ENCODE measurements at places on chromosomes 12 and 14.
A peak's percentile ranks its signal among the peaks of the same experiment; 100 is the strongest.

- DNase-seq = no peak
Measured at GRCh38 chr12:87280356-87280755, 748.8 kb downstream of the C12orf50 start.

DNA sequence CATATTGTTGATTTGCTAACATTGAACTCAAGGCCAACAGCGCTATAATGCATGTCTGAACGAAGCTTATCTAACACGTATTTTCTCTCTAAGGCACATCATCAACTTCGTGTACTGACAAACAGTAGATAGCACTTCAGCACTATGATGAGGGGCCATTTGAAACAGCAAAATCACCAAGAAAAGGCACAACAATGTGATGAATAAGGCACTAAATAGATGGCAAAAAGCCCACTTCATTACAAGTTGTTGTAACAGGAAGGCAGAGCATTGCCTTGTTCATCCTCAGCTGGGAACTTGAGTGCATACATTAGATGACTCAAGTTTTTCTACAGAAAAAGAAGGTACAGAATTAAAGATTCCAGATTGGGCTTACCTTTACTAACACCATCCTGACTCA is 75.2 kb downstream of the LIN7A start:
- no peak for DNase-seq

GRCh38 chr14:104120281-104120741 is 18.1 kb upstream of the KIF26A start:
- DNase-seq = no peak

GRCh38 chr12:57521525-57522010 is 1.1 kb upstream of the MBD6 start:
- DNase-seq = peak; percentile 42

DNA sequence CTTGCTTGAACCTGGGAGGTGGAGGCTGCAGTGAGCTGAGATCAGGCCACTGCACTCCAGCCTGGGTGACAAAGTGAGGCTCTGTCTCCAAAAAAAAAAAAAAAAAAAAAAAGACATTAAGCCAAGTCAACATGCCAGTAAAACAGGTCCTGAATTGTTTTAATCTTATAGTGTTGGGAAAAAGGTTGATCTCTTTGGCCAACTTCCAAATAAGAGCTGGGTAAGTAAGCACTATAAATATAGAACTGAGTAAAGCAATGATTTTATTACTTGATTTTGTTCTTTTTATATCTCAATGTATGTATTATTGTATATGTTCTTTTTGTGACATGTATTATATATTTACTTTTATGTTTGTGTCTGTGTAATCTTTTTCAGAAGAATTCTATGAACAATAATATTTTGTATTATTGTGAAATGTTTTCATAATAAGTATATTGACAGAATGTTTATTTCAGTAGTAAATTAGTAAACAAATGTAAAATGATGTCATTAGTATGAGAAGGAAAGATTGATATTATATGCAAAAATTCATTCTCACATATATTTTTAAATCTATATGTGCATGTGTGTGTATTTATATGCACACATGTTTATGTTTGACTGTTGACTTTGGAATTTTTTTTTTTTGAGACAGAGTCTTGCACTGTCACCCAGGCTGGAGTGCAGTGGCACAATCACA is 9.6 kb upstream of the AKAP6 start:
- DNase-seq = no peak

DNA sequence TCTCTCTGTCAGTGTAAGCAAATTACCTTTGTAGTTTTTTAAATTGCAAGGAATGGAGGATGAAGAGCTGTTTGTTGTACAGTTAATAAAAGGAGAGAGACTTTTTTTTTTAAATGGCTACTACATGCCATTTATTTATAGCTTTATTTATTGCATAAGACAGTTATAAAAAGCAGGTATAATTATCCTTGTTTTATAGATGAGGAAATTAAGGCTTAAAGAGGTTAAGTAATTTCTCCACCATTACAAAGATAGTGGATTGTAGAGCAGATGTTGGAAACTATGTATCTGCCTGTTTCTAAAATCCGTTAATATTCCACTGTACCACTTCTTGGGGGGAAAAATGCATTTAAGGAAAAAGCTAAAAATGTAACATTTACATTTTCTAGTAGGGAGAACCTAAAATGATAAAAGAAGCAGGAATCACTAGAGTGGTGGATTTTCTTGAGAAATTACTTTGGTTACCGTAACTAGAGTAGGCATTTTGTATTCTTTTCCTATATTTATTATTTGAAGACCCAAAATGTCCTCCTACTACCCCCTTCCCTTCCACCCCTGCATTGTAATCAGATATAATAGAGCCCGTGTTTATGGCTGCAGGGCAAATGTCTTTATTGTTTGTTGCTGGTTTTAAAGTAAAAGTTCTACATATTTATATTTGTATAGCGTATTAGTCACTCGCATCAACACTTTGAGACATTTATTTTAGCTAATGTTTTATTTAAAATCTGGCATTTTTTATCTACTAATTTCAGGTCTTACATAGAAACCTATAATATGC is 2.3 kb downstream of the SNAPC1 start:
- no peak for DNase-seq

GRCh38 chr12:124928095-124928911 is 13.9 kb upstream of the UBC start:
- DNase-seq = peak; percentile 59

DNA sequence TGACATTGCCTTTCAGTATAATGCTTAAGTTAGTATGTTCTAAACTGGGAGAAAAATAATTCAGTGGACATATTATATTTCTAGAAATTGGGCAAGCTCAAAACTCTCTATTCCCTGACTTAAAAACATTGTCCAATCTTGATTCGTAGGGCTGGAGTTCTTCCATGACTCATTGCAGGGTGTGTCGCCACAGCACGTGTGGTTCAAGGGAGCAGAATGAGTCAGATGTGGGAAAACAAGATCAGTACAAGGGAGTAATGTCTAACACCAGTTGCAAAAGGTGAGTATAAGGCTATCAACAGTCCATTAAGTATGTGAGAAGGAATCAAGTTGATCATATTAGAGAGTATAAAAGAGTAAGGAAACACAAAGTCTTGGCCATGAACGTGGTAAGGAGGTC is 887.0 kb downstream of the TMTC2 start:
- DNase-seq = no peak

GRCh38 chr12:112419297-112420133 is 768 bp downstream of the PTPN11 start:
- DNase-seq = no peak

DNA sequence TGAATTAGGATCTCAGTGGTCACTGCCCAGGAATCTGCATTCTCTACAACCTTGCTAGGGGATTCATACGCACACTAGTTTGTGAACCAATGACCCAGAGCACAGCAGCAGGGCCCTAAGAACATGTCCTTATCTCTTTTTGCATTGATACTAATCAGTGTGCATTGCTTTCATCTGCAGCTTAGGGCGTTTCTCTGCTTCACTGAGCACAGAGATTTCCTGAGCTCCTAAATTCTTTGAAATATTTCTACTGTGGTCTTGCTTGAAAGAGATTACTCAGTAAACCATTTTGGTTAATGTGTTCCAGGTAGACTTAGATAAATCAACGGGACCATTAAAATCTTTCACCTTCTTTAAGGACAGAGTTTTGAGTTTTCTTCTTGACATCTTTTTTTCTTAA is 351.3 kb upstream of the KITLG start:
- no peak for DNase-seq

- DNase-seq = no peak
Measured at GRCh38 chr14:55762595-55763232, 182.7 kb downstream of the KTN1 start.

- no peak for DNase-seq
Measured at GRCh38 chr12:11970155-11970520, 100.6 kb upstream of the BCL2L14 start.

GRCh38 chr12:26298785-26299621 is 103.6 kb downstream of the SSPN start:
- no peak for DNase-seq

GRCh38 chr14:88005978-88006851 is 1.3 kb downstream of the GPR65 start:
- DNase-seq = peak; percentile 74

GRCh38 chr12:114562654-114563053 is 121.3 kb downstream of the TBX3 start:
- DNase-seq = no peak

GRCh38 chr12:124867401-124867930 is 3.8 kb upstream of the SCARB1 start:
- no peak for DNase-seq

DNA sequence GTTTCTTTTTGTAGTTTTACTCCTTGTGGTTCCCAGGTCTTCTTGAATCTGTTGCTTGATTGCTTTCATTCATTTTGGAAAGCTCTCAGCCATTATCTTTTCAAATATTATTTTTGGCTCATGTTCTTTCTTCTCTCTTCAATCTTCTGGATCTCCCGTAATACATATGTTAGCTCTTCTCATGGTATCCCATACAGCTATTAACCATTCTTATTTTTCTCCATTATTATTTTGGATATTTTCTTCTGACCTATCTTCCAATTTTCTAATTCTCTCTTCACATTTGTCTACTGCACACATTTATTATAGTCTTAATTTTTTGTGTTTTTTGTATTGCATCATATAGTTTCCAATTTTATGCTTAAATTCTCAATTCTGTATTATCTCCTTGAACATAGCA is 123.9 kb upstream of the ARID2 start:
- no peak for DNase-seq

DNA sequence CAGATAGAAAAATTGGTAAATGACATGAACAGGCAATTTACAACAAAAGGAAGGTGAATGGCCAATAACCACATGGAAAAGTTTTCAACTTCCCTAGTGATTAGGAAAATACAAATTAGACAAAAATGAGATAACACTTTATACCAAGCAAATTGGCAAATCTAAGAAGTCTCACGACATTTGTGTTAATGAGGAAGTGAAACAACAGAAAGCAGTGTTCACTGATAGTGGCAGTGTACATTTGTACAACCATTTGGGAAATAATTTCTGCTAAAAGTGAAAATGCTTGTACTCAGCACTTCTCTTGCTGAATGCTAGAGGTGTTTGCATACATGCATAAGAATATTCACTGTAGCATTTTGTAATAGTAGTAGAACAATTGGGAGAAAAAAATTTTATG is 126.6 kb downstream of the LLPH start:
- no peak for DNase-seq

DNA sequence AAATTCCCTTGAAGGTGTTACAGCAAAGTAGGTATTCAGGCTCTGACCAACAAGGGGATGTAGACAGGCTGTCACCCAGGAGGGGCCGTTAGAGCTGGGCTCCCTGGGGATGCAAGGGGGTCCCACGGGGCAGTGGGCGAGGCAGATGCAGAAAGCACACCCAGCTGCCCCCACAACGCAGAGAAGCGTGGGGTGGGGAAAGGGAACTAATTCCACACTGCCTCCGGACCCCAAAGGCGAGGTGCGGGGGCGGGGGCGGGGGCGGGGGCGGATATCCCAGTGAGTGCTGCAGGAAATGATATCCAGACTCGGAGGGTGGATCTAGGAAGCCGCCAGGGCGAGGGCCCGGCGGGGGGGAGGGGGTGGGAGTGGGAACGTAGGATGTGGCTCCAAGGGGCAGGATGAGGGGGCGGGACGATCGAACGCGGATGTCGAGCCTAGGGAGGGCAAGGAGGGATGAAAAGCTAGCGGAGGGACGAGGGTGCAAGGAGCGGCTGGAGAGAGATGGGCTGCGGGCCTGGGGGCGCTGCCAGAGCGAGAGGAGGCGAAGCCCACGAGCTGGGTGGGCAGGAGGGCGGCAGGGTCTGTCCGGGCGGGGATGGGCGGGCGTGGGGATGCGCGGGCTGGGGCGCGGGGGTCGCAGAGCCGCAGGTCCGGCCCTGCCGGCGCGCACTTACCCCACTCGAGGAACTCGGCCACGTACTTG is 874 bp downstream of the CDC42BPB start:
- DNase-seq = no peak

DNA sequence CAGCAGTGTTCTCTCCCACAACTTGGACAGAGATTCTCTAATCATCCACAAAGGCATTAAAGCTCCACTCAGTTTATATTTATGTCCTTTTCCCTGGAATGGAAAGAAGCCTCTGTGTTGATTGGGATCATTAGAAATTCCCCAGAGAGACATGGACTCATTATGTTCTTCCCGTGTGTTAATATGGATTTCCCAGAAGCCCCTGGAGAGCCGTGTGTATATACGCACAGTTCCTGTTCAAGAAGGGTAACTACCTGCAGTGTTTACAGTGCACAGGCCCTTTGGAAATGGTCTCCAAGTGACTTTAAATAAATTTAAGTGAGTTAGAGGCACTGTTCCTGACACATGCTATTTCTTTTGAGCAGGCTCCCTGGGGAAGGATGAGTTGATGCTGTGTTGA is 428.0 kb upstream of the TMTC1 start:
- no peak for DNase-seq

- no peak for DNase-seq
Measured at GRCh38 chr12:110896559-110896958, 23.8 kb downstream of the MYL2 start.

- DNase-seq = no peak
Measured at GRCh38 chr14:78162202-78162601, 8.0 kb upstream of the NRXN3 start.

DNA sequence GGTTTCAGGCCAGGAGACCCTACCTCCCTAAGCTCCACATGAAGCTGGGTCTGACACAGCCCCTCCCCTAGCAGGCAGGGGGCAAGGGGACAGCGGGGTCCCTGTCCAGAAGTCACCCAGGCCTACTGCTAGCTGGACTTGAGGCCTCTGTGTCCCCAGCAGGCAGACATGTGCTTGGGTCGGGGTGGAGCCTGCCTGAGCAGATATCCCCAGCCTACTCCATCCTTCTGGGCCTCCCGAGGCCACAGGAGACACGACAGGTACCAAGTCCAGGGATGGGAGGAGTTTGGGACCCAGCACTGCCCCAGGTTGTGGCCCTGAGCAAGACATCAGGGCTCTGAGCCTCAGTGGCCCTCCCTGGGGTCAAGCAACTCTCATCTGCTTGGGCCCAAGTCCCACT is 105.2 kb upstream of the EIF5 start:
- no peak for DNase-seq

GRCh38 chr14:54457609-54457996 is 16.4 kb upstream of the CNIH1 start:
- no peak for DNase-seq

GRCh38 chr14:21748869-21749303 is 75.3 kb upstream of the OR4E1 start:
- DNase-seq = peak; percentile 70

- peak; percentile 38 for DNase-seq
Measured at GRCh38 chr12:55653031-55653430, 16.3 kb downstream of the OR10P1 start.

- no peak for DNase-seq
Measured at GRCh38 chr12:69880571-69880970, 55.5 kb downstream of the MYRFL start.

DNA sequence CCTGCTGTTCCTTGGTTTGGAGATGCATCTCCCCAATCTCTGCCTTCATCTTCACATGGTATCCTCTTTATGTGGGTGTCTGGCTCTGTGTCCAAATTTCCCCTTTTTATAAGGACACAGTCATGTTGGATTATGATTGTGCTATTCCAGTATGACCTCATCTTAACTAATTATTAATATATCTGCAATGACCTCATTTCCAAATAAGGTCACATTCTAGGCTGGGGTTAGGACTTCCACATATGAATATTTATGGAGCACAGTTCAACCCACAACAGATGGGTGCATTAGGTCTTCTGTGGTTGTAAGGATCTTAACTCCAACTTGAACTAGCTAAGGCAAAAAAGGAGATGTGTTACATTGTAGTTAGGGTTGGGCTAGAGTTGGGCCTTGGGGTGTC is 69.4 kb downstream of the ADCK1 start:
- no peak for DNase-seq

Measured in activated CD4-positive, alpha-beta T cell treated with anti-CD3 and anti-CD28 coated beads for 48 hours (primary cell).